ENCODE measurements at places on chromosomes 3 and 15.

DNA sequence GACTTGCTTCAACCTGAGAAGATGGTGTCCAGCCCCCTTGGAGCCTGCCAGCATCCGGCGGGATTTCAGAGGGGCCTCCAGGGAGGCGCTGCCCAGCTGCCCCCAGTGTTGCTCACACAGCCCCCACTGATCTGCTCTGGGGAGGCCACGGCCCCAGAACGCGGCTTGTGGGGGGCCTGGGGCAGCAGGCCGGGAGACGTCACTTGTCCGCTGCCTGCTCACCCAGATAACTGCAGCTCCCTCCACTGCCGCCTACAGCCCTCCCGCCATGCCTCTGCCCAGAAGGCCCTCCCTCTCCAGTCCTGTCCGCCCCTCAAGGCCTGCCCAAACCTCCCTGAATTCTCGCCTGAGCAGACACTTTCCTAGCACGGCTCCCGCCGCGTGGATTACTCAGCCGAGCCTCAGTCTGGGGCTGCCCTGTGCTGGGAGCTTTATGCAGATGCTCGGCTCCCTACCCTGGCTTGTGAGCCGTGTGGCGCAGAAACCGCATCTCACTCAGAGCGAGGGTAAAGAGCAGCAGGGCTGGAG, 17.2 kb upstream of the ADIPOQ start:
- DNase-seq, result peak; percentile 77

- peak; percentile 48 for DNase-seq
These were observed 417.7 kb upstream of the TGFBR2 start for GRCh38 chr3:30188713-30189112.

DNA sequence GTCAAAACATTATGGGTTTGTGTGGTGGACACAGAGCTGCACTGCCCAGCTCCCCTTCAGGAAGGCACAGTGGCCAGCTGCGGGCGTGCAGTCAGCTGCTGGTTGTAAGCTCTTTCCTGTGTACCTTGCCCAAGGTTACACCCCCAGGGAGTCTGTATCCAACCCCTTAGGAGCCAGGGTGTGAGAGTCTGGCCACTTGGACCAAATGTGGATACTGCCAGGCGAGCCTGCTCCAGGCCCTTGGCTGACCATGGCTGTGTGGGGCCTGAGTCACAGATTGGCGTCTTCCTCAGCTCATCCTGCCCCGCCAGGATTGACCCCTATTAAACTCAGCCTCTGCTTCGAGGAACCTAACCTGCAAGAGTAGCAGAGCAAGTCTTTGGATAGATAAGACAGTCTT, 56.9 kb downstream of the ABHD5 start:
- peak; percentile 84 for DNase-seq

- DNase-seq, result peak; percentile 81
These were observed 7.9 kb upstream of the RTP3 start for GRCh38 chr3:46489875-46490274.

DNA sequence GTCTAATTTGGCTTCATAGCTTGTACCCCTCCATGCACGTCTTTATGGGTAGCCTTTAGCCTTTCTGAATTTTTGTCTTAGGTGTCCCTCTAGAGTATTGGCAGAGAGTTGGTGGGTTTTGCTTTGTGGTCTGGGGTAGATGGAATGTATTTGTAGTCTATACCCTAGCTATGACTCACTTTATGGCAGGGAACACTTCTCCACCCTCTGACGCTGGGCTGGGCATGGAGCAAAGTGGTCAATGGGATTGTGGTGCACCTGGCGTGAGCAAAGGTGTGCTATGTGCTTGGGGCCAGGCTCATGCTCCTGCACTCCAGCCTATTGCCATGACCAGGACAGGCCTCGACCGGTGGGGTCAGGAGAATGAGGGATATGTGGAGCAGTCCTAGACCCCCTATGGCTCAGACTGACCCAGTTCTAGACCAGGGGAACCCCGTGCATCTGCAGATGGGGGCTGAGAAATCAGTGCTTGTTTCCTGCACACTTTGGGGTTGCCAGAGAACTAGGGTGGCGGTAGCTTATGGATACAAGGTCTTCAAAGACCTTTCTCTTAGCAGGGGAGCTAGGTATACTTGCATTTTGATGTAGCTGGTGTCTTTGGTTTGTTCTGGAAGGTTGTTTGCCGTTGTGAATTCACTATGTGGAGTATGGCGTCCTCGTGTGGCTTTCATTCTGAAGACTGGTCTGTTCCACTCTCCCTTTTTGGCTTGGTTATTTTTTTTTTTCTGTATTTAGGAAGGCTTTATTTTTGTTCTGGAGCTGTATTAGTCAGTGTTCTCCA, 49.4 kb upstream of the RPL32 start:
- DNase-seq, result no peak

- peak; percentile 96 for DNase-seq
These were observed 8.3 kb downstream of the LMCD1 start for GRCh38 chr3:8509961-8510360.

DNA sequence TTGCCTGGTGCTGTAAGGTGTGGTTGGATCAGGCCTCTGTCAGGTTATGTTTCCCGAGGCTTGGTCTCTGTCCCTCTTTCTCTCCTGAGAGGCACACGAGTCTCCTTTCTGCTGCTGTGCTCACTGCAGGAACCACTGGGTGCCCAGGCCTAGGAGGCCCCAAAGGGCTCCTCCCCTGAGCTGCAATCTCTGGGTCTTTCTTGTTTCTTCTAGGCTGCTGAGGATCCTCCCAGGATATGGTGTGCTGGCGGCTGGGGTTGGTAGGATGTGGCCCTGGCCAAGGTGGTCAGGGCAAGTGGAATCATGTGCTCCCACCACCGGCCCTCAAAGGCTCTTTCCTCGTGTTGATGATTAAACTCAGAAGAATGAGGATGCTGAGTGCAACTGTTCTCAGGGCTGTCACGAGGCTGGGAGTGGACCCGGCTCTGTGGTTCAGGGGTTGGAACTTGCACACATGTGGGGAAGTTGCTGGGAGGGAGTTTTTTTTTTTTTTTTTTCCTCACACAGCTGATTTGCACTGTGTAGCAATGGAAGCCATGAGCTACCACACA, 43.6 kb upstream of the CTSH start:
- peak; percentile 99 for DNase-seq

GRCh38 chr15:89806559-89807550, 7.8 kb downstream of the ANPEP start:
- DNase-seq, result no peak

- no peak for DNase-seq
These were observed 848.0 kb downstream of the TUSC7 start for GRCh38 chr3:117557464-117558090.

Data from EL (cell line).